ENCODE measurements at places on chromosomes 13 and 19. TPM values are rescaled to one million over a fixed set of nuclear protein-coding genes. Genes with fewer than 3 reads are reported as not detected.

ARGLU1 gene
- 91.8 TPM for total RNA-seq

URAD gene
- total RNA-seq = not detected

CEACAM4 gene
- total RNA-seq = not detected

ZNF460 gene
- 63.1 TPM for total RNA-seq

CACNG6 gene
- total RNA-seq = not detected

PDX1 gene
- not detected for total RNA-seq

NTN5 gene
- total RNA-seq = 0.16 TPM

GRCh38 chr13:73259061-73260017, 200.5 kb downstream of the KLF5 start:
- H3K27me3 ChIP-seq = no peaks in the 10 kb centered on the region
- H3K4me1 ChIP-seq = no peaks in the 10 kb centered on the region
- no peak overlapping the region for H3K4me3 ChIP-seq
- no peaks in the 10 kb centered on the region for H3K36me3 ChIP-seq

DNA sequence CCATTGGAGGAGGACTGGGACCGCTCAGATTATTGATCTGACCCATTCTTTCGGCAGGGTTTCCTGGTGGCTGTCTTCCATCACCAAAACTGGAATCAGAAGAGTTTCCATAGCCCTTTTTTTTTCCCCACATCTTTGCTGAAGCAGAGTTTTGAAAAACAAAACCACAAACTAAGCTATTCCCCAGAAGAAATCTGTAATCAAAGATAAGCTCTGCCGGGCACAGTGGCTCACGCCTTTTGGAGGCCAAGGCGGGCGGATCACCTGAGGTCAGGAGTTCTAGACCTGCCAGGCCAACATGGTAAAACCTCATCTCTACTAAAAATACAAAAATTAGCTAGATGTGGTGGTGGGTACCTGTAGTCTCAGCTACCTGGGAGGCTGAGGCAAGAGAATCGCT, 4.2 kb upstream of the ICAM1 start:
- DNase-seq = no peak
- no peak overlapping the region for H3K27ac ChIP-seq
- no peak overlapping the region for H3K4me3 ChIP-seq
